Stimulated activated CD4-positive, alpha-beta T cell treated with anti-CD3 and anti-CD28 coated beads, TNF-alpha, amount 100 ng/mL, for 24 hours (primary cell): ENCODE measurements at places on chromosomes 12 and 14.

GRCh38 chr14:93317875-93318807 is 14.7 kb downstream of the BTBD7 start:
- DNase-seq: no peak

DNA sequence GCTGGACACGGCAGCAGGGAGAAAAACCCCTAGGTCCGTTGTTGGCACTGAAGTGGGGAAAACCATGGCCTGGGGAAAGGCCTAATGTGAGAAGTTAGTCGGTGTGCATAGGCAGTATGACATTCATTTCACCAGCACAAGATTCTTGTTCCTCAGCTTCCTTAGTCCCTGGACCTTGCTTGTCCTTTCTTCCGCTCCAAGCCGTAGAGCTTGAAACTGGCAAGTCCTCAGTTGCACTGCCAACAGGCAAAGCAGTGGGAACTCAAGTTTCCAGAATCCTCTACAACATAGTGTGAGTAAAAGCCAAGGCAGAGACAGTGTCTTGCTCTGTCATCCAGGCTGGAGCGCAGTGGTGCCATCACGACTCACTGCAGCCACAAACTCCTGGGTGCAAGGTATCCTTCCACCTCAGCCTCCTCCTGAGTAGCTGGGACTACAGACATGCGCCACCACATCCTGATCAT is 138.5 kb upstream of the AMIGO2 start:
- no peak for DNase-seq

DNA sequence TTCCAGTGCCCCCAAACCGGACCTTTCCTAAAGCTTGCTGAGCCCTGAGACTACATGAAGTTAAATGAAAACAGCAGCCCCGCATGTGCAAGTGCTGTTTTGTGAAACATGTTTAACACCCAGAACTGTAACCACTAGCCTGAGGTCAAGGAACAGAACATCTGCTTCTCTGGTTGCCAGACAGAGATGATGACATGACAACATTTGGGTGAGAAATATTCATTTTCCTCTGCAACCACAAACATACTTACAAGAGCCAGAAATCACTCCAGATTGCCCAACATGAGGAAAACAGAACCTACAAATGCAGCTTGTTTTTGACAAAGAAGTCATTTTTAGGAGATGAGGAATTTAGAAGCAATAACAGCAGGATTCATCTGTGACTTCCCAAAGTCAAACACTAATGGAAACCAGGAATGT is 110.4 kb downstream of the BCAT1 start:
- peak; percentile 9 for DNase-seq

DNA sequence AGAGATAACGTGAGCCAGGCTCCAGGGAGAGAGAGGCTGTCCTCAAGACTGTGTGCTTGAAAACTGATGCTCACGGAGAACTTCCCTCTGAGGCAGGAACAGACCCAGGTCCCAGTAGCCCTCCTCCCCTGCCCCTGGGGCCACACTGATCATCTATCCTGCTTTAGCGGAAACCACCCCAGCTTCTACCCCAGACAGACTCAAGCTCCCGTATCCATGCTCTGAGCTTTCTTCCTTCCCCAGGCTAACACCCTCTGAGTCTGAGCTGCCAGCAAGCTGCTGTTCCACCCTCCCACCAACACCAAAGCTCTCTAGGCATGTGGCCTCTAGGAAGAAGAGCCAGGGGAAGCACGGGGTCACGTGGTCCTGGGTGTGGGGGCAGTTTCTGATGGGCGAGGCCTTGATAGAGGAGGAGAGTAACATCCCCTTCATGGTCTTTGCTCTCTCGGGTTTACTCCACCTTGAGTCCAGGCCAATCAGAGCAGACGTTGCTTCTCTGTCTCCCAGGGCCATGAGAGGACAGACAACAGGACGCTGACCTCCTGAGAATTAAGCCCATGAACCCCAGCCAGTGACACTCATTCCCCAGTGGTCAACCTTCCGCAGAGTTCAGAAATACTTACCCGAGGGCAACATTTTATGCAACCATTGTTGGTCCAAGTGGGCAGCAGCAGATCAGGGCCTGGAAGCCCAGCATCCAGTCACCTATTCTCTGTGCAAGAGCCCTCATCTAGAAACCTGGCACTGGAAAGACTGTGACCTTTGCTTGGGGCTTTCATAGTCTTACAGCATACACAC is 1.4 kb downstream of the PCK2 start:
- no peak for DNase-seq

GRCh38 chr12:118980407-118981014 is 830 bp upstream of the SRRM4 start:
- no peak for DNase-seq
